ENCODE measurements at places on chromosomes 13 and 19.
A peak's percentile ranks its signal among the peaks of the same experiment; 100 is the strongest.

- peaks cover 74% of the 10 kb centered on the region for H3K36me3 ChIP-seq
- H3K27ac ChIP-seq, result peak overlapping the region; percentile 91
- H3K27me3 ChIP-seq, result no peaks in the 10 kb centered on the region
- peaks cover 17% of the 10 kb centered on the region for H3K4me1 ChIP-seq
- peak overlapping the region; percentile 85 for H3K4me3 ChIP-seq
- DNase-seq, result peak; percentile 86
Measured at GRCh38 chr19:52536448-52536800, 9.0 kb downstream of the ZNF808 start.

DNA sequence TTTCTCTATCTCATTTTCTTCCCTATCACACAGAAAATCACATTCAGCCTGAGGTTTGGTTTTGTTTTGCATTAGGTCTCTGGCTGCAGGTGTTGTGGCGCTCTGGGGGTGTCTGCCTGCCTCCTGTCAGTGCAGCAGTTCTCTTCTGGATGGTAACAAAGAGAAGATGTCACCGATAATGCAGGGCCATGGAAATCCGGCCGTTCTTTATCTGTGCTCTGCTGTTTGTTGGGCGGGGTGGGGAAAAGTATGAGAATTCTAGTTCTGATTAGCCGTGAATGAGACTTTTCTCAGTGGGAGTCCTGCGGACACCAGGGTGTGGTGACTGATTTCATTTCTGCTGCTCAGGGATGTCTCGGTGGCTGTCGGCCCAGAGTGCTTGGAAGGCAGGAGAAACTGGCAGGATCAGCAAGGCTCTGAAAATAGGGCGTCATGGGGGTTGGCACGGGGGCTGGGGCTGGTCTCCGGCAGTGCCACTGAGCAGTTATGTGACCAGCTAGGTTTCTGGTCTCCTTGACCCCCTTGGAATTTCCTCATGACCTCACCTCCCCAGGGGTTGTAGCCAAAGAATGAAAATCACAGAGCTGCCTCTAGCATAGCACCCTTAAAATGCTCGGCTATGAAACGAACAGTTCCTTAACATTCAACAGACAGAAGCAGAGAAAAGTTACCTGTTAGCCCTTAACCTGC is 5.0 kb downstream of the RNF113B start:
- H3K4me1 ChIP-seq, result no peaks in the 10 kb centered on the region
- DNase-seq, result no peak
- H3K36me3 ChIP-seq, result no peaks in the 10 kb centered on the region
- no peak overlapping the region for H3K27ac ChIP-seq
- peaks cover 6% of the 10 kb centered on the region for H3K27me3 ChIP-seq

DNA sequence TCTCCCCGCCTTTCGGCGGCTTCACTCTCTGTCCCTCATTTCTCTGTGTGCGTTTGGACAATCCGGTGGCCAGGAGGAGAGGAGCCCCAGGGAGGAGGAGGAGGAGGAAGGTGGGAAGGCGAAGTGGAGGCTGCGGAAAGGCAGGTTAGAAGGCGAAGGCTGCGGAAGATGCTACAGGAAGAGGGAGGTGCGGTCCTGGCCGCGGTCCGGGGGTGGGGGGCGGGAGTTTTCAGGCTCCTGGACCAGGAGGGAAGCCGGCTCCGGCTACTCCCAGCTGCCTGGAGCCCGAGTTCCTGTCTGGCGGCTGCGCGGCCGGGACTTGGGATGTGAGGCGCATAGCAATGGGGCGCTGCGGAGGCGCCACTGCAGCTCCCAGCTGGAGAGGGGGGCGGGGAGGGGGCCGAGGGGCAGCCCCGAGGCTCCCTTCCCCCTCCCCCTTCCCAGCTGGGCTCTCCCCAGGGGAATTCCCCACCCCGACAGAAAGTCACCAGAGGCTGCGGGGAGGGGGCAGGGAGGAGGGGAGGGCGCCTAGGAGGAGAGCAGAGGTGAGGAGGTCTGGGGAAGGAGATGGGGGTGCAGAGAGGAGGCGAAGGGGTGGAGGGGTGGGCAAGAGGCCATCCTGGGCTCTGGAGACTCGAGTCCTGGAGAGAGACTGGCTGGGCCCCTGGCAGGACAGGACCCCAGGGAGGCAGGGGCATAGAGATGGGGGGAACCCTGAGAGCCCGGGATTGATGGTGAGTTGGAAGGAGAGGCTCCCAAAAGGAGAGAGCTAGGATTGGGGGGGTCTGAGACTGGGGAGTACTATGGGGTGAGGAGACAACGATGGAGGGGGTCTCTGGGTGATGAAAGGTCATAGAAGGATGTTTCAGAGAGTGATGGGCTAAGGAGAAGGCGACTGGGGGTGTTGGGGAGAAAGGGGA is 2.0 kb downstream of the LRRC4B start:
- DNase-seq, result no peak
- peak overlapping the region; percentile 75 for H3K4me3 ChIP-seq
- H3K36me3 ChIP-seq, result no peaks in the 10 kb centered on the region
- peaks cover 49% of the 10 kb centered on the region for H3K27me3 ChIP-seq

DNA sequence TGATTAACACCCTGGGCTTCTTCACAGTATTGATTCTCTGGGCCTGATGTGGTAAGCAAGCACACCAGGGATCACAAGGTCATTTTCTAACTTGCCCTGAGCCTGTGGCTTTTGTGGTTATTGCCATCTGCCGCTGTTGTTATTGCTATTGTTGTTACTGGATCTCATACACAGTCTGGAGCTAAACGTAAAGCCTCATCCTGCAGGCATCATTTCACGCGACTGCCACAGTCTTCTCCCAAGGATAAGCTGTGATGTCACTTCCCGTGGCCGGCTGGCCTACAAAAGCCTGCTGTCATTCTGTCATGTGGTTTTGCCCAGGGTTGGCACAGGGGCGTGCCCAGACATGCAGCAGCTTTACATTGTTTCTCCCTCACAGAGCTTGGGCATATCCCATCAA is 154.0 kb upstream of the GPR12 start:
- H3K27ac ChIP-seq, result no peak overlapping the region
- no peak overlapping the region for H3K4me3 ChIP-seq
- peaks cover 3% of the 10 kb centered on the region for H3K27me3 ChIP-seq
- no peaks in the 10 kb centered on the region for H3K36me3 ChIP-seq
- no peak for DNase-seq

- peak; percentile 84 for DNase-seq
- H3K4me3 ChIP-seq, result peak overlapping the region; percentile 88
- H3K27ac ChIP-seq, result peak overlapping the region; percentile 82
- H3K27me3 ChIP-seq, result peaks cover 11% of the 10 kb centered on the region
- peaks cover 30% of the 10 kb centered on the region for H3K4me1 ChIP-seq
Measured at GRCh38 chr19:49591731-49592485, 926 bp downstream of the PRR12 start.

All from activated CD4-positive, alpha-beta T cell treated with anti-CD3 and anti-CD28 coated beads, Interleukin-2, amount 10 ng/mL, durations not matched to agents 24 days and 14 days (primary cell).